ENCODE measurements at places on chromosomes 11 and 22.

- DNase-seq: peak; percentile 55
Observed at GRCh38 chr11:133928628-133929059, 28.1 kb downstream of the IGSF9B start.

DNA sequence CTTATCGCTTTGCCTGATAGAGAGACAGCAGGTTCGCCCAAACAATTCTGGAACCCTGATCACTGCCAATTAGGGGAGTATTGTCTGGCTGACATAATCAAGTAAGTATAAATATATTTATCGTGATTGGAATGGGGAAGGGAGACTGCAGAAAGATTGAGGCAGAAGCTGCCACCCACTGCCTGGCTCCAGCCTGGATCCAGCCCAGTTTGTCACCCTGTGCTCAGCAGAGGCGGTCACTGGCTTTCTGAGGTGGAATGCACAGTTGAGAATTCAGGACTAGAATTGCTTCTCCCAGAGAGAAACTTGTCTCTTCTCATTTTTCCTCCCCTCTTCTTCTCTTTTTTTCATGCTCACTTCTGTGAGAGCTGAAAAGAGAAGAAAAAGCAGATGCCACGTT lies 25.9 kb downstream of the GRAP2 start:
- DNase-seq: no peak

DNA sequence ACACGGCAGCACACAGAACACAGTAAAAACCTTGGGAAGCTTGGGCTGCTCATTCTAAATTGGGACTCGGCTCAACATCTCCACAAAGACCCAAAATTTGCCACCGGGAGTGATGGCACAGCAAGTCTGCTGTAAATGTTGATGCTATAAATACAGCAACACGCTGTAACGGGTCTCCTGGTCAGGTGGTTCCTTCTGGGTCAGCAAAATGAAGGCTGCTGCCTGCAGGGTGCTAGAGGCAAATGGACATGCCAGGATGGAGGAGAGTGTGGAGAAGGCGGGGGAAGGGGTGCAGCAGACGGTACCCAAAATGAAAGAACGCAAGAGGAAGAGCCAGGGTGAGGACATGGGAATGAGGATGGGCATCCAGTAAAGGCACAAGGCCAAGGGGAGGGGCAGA lies 30.4 kb downstream of the MAFF start:
- no peak for DNase-seq

- no peak for DNase-seq
Observed at GRCh38 chr11:122786896-122787295, 51.4 kb upstream of the CRTAM start.

DNA sequence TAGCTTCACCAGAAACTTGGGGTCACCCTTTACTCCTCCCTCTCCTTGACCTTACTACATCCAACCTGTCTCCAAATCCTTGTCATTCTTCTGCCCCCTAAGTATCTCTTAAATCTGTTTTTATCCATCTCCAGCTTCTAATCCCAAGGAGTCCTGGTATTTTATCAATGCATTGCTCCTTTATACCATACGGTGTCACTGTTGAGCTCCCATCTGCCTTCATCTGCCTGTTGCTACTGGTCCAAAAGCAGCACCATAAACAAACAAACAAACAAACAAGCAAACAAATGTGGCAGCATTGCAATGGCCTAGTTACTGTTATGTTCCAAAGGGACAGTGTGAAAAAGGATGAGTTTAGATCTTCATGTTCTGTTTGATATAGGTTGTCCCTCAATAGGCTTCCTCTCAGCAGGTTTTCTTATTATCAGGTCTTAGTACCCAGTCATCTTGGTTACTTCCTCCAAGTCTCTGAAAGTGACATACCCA lies 34.2 kb downstream of the DNHD1 start:
- DNase-seq: no peak

DNA sequence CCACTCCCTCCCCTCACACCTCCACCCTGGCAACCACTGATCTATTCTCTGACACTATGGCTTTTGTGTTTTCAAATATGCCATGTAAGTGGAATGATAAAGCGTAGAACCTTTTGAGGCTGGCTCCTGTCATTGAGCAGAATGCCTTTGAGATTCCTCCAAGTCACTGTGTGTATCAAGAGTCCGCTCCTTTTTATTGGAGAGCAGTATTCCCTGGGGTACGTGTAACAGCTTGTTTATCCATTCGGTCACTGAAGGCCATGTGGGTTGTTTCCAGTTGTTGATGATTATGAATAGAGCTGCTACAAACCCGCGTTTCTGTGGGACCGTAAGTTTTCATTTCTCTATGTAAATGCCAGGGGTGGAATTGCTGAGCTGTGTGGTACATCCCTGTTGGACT lies 10.3 kb downstream of the TP53I11 start:
- no peak for DNase-seq

GRCh38 chr11:105641433-105641832 lies 31.6 kb downstream of the GRIA4 start:
- DNase-seq: no peak

DNA sequence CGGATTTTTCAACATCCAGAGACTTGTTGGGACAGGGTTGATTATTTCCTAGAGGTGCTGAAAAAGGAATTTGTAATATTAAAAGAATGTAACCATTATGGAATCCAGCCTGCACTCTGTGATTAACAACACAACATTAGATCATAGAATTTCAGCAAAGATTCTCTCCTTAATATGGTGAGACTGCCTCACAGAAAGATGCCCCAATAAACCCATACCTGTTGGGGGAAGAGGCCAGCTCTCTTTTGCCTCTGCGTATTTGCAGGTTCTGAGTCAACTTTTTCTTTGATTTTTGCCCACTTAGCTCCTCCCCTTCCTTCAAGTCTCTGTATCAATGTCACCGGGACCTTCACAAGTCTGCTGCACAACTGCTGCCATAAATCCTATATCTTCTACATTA lies 12.4 kb upstream of the MTMR3 start:
- DNase-seq: no peak

DNA sequence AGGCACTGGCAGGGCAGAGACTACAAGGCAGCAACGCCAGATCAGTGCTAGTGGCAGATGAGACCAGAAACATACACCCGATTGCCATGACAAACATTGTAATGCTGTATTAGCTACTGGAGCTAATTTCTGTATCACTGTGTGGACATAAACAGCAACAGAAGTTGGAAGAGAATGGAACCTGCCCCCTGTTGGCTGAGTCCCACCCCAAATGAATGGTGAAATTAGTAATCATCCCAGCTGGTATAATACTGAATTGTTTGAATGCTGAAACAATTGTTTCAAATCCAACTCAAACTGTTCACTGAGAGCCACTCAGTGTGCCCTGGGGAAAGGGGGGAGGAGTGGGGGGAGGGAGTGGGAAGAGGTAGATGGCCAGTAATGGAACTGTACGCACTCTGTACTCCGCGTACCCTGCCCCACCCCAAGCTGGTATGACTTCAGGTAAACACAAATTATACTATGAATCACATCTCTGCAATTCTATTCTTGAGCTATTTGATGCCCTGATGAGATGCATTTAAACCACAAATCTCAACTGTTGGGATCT lies 11.2 kb upstream of the BIRC3 start:
- DNase-seq: no peak

DNA sequence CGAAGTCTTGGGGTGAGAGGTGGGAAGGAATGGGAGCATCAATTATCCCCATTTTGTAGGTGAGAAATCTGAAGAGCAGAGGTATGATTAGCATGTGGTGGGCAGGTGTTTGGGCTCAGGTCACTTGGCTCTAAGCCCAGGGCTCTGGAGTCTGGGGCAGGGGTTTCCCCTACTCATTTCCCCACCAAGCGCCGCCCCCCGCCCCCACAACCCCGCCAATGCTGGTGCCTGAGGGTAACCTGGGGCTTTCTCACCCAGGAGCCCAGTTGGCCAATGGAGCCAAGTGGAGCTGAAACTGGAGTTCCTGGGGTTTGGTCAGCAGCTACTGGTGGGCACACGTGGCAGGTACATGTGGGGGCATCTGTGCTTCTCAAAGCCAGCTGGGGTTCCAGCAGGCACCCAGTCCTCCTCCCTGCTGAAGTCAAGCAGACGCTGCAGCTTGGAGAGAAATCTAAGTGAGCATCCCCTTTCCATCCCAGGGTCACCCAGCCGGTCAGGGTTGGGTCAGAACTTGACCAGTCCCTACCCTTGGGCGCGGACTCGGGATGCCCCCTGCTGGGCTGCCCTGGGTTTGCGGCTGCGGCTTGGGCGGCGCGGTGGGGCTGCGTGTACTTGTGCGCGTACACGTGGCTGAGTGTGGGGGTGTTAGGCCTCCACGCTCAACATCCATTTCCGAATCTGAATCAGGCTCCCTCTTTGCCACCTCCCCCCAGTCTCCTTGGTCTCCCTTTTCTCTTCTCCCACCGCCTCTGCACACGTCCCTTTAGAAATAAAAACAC lies 1.7 kb upstream of the CHRM1 start:
- DNase-seq: no peak

DNA sequence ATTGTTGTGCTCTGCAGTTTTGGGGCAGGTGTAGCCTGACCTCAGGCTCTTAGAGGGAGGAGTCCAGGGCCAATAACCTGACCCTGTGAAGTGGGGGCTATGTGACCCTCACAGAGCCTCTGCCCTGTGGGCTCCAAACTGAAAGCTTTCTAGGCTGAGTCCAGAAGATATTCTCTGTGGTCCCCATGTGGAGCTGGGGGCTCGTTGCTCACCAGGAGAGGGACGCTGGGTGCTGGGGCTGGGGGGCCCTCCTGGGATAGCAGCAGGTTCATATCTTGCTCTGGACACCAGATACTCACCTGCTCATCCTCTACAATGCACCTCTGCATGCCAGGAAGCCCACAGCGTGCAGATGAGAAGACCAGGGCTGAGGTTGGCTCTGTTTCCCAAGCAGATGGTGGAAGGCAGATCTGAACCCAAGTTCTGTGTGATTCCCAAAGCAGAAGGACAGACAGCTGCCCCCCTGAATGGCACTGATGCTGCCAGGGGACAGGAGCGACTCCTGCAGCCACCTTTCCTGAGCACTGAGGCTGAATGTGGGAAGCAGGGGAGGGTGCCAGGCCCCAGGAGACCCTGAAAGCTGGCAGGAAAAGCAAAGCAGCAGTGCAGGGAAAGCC lies 1022.0 kb downstream of the TBC1D22A start:
- no peak for DNase-seq

DNA sequence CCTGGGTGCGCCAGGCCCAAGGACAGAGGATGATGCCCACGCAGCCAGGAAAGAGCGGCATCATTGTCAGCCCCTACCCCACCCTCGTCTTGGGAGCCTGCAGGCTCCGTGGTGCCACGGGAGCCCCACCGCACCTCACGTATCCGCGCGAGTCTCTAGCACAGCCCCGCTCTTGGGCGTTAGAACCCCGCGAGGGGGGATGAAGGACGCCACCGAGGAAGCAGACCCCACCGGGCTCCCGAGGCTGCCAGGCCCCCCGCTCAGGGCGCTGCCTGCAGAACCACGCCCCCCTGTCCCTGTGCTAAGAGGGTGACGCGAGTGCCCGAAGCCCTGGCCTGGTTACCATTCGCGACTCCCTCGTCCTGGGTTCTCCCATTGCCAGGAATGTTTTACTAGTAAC lies 52.3 kb upstream of the MS4A8 start:
- no peak for DNase-seq

DNA sequence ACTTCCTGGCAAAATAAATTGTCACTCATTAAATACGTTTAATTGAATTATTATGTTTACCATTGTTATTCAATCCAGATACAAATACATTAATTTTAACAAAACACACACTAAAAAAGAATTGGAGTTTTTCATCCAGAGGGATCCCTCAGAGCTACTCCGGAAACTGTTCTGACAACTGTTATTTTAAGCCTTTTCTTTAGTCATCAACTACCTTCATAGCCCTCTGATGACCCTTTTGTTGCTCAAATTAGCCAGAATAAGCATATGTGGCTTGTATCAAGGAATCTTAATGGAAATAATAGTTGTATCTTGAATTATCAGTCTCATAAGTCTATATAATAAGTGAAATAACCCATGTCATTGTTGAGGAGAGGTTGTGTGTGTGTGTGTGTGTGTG lies 405.4 kb upstream of the FAT3 start:
- no peak for DNase-seq

DNA sequence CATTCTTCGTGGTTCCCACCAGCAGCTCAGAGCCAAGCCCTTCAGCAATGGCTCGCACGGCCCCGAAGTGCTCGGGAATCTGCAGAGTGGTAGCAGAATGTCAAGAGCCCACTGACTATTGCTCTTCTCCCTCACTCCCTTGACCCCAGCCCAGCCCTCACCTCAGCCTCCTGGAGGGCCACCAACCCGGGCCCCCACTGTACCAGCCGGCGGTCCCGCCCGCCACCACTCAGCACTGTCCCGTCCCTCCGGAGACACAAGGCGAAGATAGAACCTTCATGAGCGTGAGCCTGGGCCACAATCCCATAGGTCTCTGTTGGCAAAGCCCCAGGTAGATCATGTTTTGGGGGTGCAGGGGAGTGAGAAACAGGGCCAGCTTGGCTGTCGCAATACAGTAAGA lies 4.2 kb upstream of the MTA2 start:
- no peak for DNase-seq

- no peak for DNase-seq
Observed at GRCh38 chr11:35664977-35665441, 2.4 kb downstream of the TRIM44 start.

GRCh38 chr22:29641042-29641699 lies 37.7 kb downstream of the NF2 start:
- DNase-seq: no peak

- DNase-seq: no peak
Observed at GRCh38 chr22:30873086-30873650, 95.4 kb downstream of the MORC2 start.

GRCh38 chr11:10902301-10903063 lies 44.6 kb upstream of the ZBED5 start:
- no peak for DNase-seq

GRCh38 chr11:10429526-10429925 lies 25.5 kb upstream of the AMPD3 start:
- DNase-seq: no peak

- no peak for DNase-seq
Observed at GRCh38 chr22:41825376-41825775, 7.5 kb upstream of the SREBF2 start.

GRCh38 chr22:19612866-19613572 lies 88.8 kb upstream of the CLDN5 start:
- no peak for DNase-seq

GRCh38 chr22:24440718-24441405 lies 13.5 kb downstream of the ADORA2A start:
- DNase-seq: no peak

- no peak for DNase-seq
Observed at GRCh38 chr22:46970411-46971098, 208.1 kb downstream of the TBC1D22A start.

- no peak for DNase-seq
Observed at GRCh38 chr11:26830757-26831156, 108.9 kb upstream of the SLC5A12 start.

- no peak for DNase-seq
Observed at GRCh38 chr11:32438866-32439489, 3.6 kb upstream of the WT1 start.

All from NCI-H510A (cell line).